ENCODE measurements at places on chromosomes 11 and 22.

DNA sequence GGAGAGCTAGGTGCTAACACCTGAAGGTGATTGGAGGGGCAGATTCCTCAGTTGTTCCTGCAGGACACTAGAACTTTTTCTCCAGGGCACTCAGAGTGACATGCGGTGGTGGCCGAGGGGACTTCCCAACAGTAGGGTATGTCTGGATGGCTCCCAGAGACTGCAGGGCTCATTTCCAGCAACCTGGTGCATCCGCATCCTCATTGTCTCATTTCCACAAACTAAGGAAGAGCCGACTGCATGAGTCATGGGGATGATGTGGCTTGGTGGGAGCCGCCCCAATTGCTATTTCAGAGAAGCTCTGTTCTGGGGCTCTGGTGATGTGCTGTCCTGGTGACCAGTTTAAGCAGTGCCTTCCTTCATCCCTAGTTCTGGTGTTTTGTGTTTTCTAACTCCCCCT is 2.8 kb upstream of the ROBO4 start:
- DNase-seq, result no peak

- DNase-seq, result peak; percentile 71
Measured at GRCh38 chr11:132535830-132536229, 996.5 kb downstream of the OPCML start.

- no peak for DNase-seq
Measured at GRCh38 chr11:47409440-47410369, 1.3 kb downstream of the SLC39A13 start.

DNA sequence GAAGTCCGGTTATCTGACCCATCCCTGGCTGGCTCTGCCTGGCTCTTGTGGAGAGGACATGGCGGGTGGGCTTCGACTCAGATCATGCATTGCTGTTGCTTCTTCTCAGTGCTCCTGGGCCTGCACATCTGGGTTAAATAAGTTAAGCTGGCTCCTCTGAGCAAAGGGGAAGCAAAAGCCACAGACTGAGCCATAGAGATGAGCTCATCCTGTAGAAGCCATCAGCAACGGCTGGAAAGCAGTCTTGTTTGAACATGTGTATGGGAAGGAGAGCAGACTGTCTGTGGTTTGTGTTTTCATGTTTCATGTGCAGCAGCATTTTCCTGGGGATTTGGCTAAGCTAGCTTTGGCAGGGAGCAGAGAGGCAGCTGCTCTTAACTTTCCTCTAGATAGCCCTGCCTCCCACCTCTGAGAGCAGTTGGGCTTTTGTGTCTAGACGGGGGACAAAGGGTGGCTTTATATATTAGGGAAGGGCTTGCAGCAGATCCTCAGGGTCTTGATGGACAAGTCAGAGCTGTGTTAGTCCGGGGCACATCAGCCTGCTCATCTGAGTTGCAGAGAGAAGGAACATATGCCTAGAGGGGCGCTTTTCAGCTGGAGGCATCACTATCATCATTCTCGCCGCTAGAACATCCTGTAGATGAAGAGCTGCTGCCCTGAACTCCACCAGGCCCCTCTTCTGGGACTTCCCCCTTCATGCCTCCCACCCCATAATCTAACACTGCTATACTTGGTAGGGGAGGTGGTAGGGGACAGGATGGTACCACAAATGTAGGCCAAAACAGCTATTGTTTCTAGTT is 14.9 kb downstream of the DCPS start:
- no peak for DNase-seq

- no peak for DNase-seq
Measured at GRCh38 chr11:112884012-112884767, 77.0 kb upstream of the NCAM1 start.

GRCh38 chr22:20762233-20762796 is 11.6 kb upstream of the SERPIND1 start:
- no peak for DNase-seq

DNA sequence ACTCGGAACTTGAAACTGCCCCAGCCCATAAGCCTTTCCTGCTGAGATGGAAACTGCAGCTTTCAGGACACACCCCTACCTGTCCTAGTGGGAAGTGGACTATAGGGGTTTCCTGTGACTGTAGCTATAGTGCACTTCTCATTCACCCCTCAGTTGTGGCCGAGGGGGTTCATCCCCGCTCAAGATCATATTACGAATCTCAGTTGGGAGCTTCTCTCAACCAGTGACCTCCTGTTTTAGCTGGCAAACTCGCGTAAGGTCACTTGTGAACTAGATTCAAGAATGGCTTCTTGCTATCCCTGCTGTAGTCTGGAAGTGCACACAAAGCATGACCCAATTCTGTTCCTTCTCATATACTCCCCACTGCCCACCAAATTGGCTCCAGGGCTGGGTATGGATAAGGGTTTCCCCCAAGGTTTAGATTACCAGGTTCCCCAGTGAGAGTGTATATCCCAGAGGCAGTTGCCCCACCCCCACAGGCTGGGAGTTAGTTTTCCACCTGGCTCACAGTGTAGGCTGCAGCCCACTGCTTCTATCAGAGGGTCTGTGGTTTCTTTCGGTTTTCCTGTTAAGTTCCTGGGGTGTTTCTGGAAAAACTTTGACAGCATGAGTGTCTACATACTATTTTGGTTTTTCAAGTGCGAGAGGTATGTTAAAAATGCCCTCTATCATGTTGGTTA is 812.9 kb downstream of the JRKL start:
- DNase-seq, result no peak

GRCh38 chr11:114892381-114893197 is 214.3 kb downstream of the NXPE2 start:
- DNase-seq, result no peak

DNA sequence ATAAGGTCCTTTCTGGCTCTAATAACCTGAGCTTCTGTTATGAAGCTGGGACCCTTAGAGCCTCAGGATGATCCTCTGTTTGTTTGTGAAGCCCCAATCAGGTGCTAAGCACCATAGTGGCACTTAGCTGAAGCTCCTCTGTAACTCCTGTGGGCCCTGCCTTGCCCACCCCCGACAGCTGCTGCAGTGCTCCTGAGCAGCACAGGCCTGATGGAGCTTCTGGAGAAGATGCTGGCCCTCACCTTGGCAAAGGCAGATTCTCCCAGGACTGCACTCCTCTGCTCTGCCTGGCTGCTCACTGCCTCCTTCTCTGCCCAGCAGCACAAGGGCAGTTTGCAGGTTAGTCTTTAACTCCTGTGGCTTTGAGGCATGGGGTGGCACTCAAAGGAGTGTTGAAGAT is 19.0 kb upstream of the CCDC134 start:
- DNase-seq, result no peak

DNA sequence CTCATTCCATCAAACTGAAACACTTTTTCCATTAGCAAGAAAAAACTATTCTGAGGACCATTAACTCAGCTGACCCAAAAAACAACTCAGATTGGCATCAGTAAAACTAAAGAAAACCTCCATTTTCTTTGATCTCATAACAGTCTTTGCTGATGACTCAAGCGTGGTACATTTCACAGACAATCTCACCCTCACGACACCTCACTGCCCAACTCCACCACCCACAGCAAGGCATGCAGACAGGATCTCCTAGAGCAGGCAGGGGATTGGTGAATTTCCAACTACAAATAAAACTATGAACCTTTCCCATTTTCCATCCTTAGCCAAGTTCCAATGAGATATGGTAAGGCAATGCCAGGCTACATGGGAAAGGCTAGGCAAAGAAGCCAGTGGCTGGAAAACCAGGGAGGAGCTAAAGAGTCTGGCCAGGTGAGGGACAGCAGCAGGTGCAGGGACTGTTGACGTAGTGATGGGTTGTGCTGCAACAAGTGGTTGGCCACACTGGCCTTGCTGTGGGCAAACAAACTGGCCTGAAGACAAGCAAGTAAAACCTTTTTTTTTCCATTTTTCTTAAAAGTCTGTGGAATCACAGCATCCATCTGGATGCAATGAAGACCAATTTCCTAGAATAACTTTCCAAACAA is 97.2 kb downstream of the SERGEF start:
- no peak for DNase-seq

DNA sequence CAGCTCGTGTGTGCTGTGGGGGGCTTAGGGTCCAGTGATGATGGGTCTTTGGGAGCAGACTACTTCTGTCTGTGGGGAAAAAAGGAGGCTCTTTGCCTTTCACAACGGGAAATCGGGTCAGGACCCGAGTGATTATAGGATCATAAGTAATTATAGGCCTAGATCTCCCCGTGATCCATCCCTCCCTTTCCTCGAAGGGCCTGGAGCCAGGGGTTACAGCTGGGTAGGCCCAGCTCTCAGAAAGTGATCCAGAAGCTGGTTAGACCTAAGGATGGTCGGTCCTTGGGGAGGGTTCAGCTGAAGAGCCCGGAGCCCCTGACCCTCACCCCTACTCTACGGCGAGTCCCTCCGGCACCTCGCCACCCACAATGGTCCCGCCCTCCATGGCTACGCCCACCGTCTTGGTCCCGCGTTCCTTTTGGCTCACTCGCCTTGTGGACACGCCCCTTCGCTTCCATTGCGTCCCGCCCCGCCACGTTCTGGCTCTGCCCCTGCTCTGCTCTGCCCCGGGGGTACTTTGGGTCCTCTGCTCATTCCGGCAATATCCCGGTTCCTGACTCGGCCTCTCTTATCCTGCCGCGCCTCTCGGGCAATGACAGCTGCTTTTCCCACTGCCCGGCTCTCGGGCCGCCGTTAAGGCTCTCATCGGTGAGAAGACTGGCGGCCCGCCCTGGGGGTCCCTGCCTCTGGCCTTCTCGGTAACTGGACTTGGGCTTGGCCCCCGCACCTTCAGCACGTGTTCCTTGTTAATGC is 5.0 kb downstream of the IGSF22 start:
- peak; percentile 62 for DNase-seq

GRCh38 chr11:126268361-126268707 is 361 bp downstream of the SRPRA start:
- DNase-seq, result no peak

GRCh38 chr11:16604794-16605388 is 133.6 kb upstream of the C11orf58 start:
- DNase-seq, result peak; percentile 78

DNA sequence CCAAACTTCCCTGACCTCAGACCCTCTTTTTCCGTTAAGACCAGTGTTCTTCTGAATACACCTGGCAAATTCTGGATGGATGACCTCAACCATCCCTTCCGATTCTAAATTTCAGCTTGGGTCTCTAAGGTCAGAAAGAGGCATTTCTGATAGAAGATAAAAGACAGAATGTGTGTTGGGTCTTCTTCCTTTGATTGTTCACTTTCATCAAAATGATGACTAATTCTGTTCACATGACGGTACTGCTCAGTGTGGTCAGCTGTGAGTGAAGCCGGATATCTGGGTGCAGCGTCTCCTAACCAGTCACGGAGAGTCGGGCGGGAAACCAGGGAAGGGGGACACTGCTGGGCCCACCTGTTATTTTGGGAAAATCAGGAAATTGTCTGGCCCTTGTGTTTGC is 151.6 kb upstream of the NAV2 start:
- no peak for DNase-seq

DNA sequence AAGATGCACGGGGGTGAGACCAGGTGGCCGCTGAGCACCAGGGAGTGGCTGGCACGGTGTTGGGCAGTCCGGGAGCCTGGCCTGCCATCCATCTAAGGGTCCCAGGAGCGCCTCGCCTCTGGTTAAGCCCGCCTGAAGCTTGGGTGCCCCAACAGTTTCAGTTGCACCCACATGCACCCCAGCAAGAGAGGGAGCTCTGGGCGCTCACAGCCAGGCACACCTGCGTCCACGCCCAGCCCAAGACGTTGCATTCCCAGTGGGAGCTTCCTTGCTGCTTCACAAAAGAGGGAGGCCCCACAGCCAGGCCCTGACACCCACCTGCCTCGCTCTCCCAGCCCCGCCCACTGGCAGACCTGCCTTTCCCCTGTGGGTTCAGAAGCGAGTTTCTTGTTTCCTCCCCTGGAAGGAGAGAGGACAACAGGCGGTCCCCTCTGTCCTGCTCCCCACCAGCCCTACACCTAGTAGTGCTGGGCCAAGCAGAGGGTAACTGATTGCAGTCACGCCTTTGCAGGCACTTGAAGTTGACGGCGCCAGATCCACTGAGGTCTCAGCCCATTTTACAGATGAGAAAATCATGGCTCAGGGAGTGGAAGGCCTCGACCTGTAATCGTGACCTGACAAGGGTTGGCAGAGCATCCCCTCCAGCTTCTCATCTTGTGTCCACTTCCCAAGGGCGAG is 35.4 kb downstream of the OSBPL5 start:
- no peak for DNase-seq

GRCh38 chr22:37051391-37052385 is at the start of gene KCTD17:
TSS of gene KCTD17 (plus strand) at chr22:37051742. CDS start at chr22:37051761, 19 bp downstream.
- peak; percentile 60 for DNase-seq

DNA sequence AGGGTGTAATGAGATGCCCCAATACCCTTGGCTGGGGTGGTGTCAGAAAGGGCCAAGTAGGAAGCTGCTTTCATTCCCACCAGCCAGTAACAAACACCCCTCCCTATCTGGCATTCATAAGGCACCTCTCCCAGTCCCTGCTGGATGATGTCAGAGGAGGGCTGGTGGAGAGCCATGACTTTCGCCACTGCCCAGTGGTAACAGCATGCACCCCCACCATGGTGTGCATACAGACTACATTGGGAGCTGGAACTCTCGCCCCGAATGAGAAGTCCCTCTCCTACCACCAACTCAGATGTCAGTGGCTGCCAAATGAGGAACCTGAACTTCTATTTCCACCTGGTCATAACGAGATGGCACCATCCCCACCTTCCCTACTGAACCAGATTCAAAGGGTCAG is 73.3 kb downstream of the SGSM3 start:
- no peak for DNase-seq

- no peak for DNase-seq
Measured at GRCh38 chr22:44187652-44188230, 7.0 kb downstream of the PARVG start.

- DNase-seq, result no peak
Measured at GRCh38 chr11:58769308-58769707, 37.6 kb upstream of the GLYAT start.

DNA sequence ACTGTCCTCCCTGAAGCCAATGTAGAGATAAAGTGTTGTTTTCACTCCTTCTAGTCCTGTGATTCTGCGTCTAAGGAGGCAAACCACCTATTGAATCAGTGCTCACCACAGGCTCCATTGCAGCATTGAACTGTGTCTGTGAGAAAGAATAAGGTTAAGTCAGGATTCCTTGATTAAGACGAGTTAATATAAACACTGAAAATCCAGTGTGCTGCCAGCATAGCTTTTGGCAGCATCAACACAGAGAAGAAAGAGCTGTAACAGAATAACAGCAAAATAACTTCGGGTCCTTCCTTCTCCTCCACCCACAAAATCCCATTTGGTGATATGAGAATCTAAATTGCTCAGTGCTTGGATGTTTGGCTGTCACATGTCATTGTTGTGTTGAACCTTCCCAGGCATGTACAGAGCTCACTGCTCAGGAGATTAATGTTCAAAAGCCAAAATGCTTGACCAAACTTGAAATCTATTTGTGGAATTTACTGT is 185.2 kb upstream of the DDI1 start:
- no peak for DNase-seq

DNA sequence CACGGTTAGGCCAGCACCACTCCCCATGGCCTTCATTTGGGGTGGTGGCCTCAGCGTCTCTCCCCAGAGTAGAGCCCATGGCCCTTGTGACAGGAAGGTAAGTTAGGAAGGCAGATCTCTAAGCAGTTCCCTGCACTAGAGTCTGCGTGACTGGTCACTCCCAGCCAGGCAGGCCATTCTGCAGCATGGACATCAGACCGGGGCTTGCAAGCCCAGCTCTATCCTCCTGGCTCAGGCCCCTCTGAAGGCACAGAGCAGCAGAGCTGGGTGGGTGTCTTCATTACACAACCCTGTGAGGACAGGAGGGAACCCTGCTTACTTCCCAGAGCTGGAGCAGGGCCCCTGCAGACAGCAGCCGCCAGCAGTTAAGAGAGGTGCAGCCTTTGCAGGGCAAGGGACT is 77.3 kb downstream of the PIWIL3 start:
- DNase-seq, result no peak
